Endothelial cell (in vitro differentiated cells): ENCODE measurements at places on chromosomes 5 and 9. TPM values are rescaled to one million over a fixed set of nuclear protein-coding genes. Genes with fewer than 3 reads are reported as not detected.

DNA sequence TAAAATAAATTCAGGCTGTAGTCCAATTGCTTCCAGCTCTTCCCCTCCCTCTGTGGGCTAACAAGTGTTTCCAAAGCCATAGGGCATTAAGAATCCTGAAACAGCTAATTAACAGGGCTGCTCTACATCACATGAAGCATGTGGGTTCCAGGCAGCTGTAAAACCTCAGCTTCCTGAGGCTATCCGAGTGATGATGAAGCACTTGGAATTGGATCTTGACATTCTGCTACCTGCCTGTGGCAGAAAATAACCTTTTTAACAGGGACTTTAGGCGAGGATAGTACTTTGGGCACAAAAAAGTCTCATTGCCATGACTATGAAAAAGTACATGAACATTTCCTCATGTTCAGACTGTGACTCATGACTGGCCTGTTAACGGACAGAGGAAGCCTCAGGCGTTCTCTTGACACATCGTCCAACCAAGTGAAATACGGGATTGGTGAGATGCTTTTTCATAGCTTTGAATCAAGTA lies 107.2 kb downstream of the PDE4D start:
- no peaks in the 10 kb centered on the region for H3K27me3 ChIP-seq
- no peaks in the 10 kb centered on the region for H3K36me3 ChIP-seq
- H3K4me3 ChIP-seq: no peak overlapping the region
- DNase-seq: no peak

- H3K4me3 ChIP-seq: no peak overlapping the region
- H3K27ac ChIP-seq: no peak overlapping the region
- H3K4me1 ChIP-seq: no peaks in the 10 kb centered on the region
- no peak for DNase-seq
Measured at GRCh38 chr5:94893412-94894135, 275.1 kb downstream of the SLF1 start.

- peak overlapping the region; percentile 99 for H3K27ac ChIP-seq
- H3K27me3 ChIP-seq: peaks cover 25% of the 10 kb centered on the region
- peaks cover 12% of the 10 kb centered on the region for H3K4me1 ChIP-seq
- H3K4me3 ChIP-seq: no peak overlapping the region
Measured at GRCh38 chr9:129414993-129415941, 205.6 kb downstream of the C9orf50 start.

Gene ORM2
- not detected for total RNA-seq

DNA sequence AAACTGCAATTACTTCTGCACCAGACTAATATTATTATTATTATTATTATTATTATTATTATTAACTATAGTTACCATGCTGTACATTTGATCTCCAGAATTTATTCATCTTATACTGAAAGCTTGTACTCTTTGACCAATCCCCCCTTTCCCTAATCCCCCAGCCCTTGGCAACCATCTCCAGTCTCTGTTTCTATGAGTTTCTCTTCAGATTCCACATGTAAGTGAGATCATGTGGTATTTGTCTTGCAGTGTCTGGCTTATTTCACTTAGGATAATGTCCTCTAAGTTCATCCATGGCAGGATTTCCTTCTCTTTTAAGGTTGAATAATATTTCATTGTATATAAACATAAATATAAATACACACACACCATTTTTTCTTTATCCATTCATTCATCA lies 287.0 kb upstream of the DAB2 start:
- no peaks in the 10 kb centered on the region for H3K27me3 ChIP-seq
- peaks cover 2% of the 10 kb centered on the region for H3K4me1 ChIP-seq
- no peaks in the 10 kb centered on the region for H3K36me3 ChIP-seq
- no peak for DNase-seq
- no peak overlapping the region for H3K4me3 ChIP-seq

Gene NUDT12
- 6.1 TPM for total RNA-seq

GRCh38 chr5:56681346-56681745 lies 134.0 kb upstream of the MAP3K1 start:
- H3K27ac ChIP-seq: no peak overlapping the region
- no peak overlapping the region for H3K4me3 ChIP-seq
- H3K36me3 ChIP-seq: peaks cover 3% of the 10 kb centered on the region
- H3K27me3 ChIP-seq: peaks cover 4% of the 10 kb centered on the region
- H3K4me1 ChIP-seq: no peaks in the 10 kb centered on the region
